Memory B cell (primary cell): ENCODE measurements at places on chromosomes 6 and 20.
A peak's percentile ranks its signal among the peaks of the same experiment; 100 is the strongest.

DNA sequence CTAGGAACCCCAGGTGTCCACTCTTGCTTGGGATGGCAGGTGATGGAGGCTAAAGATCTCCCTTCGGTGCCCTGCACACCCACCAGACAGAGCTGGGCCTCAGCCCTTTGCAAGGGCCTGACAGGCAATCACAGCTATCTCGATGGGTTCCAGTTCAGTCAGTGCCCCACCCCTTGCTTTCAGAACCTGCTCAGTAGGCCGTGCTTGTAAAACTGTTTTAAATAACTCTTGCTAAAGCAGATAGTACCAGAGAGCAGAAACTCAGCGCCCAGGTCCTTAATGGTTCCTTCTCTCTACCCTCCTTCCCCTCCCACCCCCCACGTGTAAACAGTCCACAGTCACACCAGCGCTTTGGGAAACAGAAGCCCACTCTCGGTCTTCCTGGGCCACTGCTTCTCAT is 39.2 kb downstream of the C6orf132 start:
- DNase-seq = no peak
- no peaks in the 10 kb centered on the region for H3K36me3 ChIP-seq
- peaks cover 17% of the 10 kb centered on the region for H3K27me3 ChIP-seq
- peaks cover 4% of the 10 kb centered on the region for H3K4me1 ChIP-seq

GRCh38 chr6:19394051-19394450 is 443.1 kb upstream of the ID4 start:
- H3K36me3 ChIP-seq = no peaks in the 10 kb centered on the region
- no peaks in the 10 kb centered on the region for H3K4me1 ChIP-seq
- no peaks in the 10 kb centered on the region for H3K27me3 ChIP-seq
- no peak overlapping the region for H3K4me3 ChIP-seq
- no peak for DNase-seq

- DNase-seq = no peak
- H3K36me3 ChIP-seq = no peaks in the 10 kb centered on the region
- H3K27ac ChIP-seq = no peak overlapping the region
- no peaks in the 10 kb centered on the region for H3K27me3 ChIP-seq
- H3K4me3 ChIP-seq = no peak overlapping the region
These were observed 15.4 kb upstream of the BTBD3 start for GRCh38 chr20:11902285-11902697.

GRCh38 chr20:36744764-36745191 is 1.1 kb downstream of the NDRG3 start:
- no peak for DNase-seq
- H3K36me3 ChIP-seq = no peaks in the 10 kb centered on the region
- no peak overlapping the region for H3K27ac ChIP-seq
- peak overlapping the region; percentile 92 for H3K4me3 ChIP-seq

DNA sequence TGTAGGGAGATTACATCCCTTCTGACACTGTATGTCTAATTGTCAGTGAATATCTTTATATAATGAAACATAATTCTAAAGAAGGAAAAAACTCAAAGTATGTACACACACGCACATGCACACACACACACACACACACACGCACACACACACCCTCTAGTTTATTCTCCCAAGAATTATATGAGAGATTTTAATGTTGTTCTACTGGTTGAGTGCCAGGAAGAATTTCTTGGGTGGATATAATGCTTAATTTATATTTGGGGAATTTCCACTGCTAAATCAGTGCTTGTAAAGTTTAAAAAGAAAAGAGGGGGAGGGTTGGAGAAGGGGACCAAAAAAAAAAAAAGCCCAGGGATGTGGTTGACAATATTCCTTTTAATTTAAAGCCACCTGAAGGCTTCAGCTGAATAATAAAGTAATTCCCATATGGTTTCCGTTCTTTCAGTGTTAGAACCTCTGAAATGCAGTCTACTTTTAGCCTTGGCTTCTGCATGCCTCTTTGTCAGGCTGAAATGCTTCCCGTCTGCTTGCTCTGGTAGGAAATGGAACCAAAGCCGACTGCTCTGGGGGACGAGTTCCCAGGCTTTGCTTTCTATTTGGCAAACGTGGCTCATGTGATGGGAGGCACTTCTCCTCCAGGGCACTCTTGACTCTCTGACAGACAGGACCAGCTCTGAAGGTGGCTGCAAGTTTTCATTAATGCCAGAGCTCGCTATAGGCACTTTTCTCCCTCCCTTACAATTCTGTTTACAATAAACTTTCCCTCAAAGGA is 225.4 kb downstream of the PRL start:
- DNase-seq = no peak
- no peak overlapping the region for H3K27ac ChIP-seq
- no peaks in the 10 kb centered on the region for H3K4me1 ChIP-seq
- no peaks in the 10 kb centered on the region for H3K27me3 ChIP-seq
- H3K4me3 ChIP-seq = no peak overlapping the region

GRCh38 chr6:7882505-7883257 is 27.9 kb downstream of the TXNDC5 start:
- H3K27me3 ChIP-seq = no peaks in the 10 kb centered on the region
- H3K36me3 ChIP-seq = peaks cover 57% of the 10 kb centered on the region
- peaks cover 1% of the 10 kb centered on the region for H3K4me1 ChIP-seq
- no peak overlapping the region for H3K27ac ChIP-seq

GRCh38 chr6:110799655-110800054 is 15.6 kb downstream of the CDK19 start:
- peaks cover 25% of the 10 kb centered on the region for H3K4me1 ChIP-seq
- H3K27ac ChIP-seq = no peak overlapping the region
- H3K4me3 ChIP-seq = no peak overlapping the region
- peaks cover 9% of the 10 kb centered on the region for H3K36me3 ChIP-seq
- no peak for DNase-seq
- H3K27me3 ChIP-seq = no peaks in the 10 kb centered on the region

DNA sequence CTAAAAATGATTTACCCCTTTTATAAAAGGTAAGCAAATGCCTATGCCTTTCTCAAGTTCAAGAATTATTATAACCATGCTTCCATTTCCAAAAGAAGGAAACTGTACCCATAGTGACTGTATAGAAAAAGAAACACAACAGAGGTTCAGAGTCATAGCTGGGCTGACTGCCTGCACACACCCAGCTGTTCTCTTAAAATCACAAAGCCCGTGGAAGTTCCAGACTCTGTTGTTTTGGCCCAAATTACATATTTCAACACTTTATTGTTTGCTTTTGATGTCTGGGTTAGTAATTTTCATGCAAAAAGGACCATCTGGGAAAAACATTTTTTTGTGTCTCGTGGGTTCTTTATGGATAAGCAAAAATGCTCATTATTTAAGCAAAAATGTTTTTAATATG is 99.2 kb downstream of the LCA5 start:
- H3K4me1 ChIP-seq = no peaks in the 10 kb centered on the region
- H3K36me3 ChIP-seq = no peaks in the 10 kb centered on the region
- no peak for DNase-seq
- no peak overlapping the region for H3K4me3 ChIP-seq
- no peaks in the 10 kb centered on the region for H3K27me3 ChIP-seq

- no peak overlapping the region for H3K4me3 ChIP-seq
- peaks cover 13% of the 10 kb centered on the region for H3K27me3 ChIP-seq
- H3K36me3 ChIP-seq = no peaks in the 10 kb centered on the region
- peaks cover 3% of the 10 kb centered on the region for H3K4me1 ChIP-seq
- H3K27ac ChIP-seq = no peak overlapping the region
These were observed 43.3 kb downstream of the SLC2A10 start for GRCh38 chr20:46752728-46753127.

- no peak for DNase-seq
- peaks cover 34% of the 10 kb centered on the region for H3K4me1 ChIP-seq
- H3K4me3 ChIP-seq = no peak overlapping the region
- H3K27ac ChIP-seq = no peak overlapping the region
- no peaks in the 10 kb centered on the region for H3K27me3 ChIP-seq
- H3K36me3 ChIP-seq = peaks cover 1% of the 10 kb centered on the region
These were observed 120.7 kb downstream of the ZFAND3 start for GRCh38 chr6:37940074-37940847.

DNA sequence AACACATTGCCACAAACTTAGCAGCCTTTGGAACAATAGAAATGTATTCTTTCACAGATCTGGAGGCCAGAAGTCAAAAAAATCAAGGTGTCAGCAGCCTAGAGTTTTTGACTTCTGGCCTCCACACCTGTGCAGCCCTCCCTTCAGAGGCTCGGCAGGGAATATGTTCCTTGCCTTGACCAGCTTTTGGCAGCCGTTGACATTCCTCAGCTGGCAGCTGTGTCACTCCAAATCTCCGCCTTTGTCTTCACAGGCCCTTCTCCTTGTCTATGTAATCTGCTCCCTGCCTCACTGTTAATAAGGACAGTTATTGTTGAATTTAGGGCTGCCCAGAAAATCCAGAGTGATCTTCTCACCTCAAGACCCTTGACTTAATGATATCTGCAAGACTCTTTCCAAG is 17.2 kb upstream of the AHI1 start:
- no peaks in the 10 kb centered on the region for H3K4me1 ChIP-seq
- H3K27ac ChIP-seq = no peak overlapping the region
- DNase-seq = no peak

DNA sequence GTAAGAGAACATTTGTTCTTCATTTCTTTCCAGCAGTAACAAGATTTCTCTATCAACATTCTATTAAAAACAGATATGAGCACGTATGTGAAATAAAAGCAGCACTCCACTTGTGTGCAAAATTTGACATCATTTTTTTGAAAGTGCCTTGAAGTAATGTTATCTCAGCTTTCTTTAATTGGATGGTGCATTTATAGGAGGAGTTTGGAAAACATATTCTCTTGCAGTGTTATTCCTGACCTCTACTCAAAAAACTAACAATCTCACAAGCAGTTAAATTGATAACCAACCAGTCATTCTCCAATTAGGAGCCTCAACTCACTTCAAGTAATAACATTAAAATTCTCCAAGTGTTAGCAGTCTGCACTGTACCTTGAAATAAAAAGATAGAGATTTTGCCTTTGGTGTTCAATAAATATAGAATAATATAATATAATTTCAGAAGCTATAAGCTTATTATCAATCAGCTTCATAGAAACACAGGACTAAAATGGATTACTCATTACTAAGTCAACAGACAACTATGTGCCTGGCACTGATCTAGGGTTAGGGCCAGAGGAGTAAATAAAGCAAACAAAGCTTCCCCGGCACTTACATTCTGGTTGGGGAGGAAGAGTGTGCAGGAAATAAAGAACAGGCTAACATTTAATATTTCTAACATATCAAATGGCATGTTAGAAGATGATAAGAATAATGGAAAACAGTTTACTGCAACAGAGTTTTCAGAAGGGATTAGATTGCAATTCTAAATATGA is 149.0 kb upstream of the SGK1 start:
- no peak for DNase-seq
- H3K36me3 ChIP-seq = no peaks in the 10 kb centered on the region
- no peaks in the 10 kb centered on the region for H3K27me3 ChIP-seq
- peaks cover 10% of the 10 kb centered on the region for H3K4me1 ChIP-seq

DNA sequence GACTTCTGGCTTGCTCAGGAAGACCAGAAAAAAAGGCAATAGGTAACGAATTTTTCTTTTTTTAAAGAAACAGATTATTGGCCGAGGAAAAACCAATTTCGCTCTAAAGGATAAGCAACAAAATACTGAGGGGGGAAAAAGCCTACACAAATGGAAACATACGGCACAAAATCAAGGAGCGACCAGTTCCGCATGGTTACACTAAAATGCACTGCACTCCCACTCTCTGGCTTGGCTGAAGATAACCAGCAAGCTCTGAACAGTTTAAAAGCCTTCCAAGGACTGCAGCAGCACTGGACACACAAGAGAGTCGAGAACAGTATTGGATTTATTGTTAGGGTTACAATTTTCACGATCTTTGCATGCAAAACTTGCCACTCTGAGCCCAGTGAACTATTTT is 881 bp upstream of the MAP7 start:
- peaks cover 14% of the 10 kb centered on the region for H3K27me3 ChIP-seq
- H3K36me3 ChIP-seq = peaks cover 2% of the 10 kb centered on the region
- H3K4me1 ChIP-seq = no peaks in the 10 kb centered on the region
- peak overlapping the region; percentile 48 for H3K4me3 ChIP-seq
- H3K27ac ChIP-seq = no peak overlapping the region
- DNase-seq = no peak

DNA sequence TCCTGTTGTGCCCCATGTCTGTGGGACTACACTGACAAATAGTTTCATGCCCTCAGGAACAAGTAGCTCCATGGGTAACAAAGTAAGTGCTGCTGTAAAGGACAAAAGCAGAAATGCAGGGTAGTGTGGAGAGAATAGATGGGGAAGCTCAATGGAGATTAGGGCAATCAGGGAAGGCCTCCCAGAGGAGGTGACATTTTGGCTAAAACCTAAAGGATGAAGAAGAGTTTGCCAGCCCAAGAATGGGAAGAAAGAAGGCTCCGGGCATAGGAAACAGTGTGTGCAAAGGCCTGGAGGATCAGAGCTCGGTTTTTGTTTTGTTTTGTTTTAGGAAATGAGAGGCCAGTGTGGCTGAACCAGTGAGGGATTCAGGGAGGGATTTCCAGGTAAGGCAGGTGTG is 43.6 kb upstream of the FAM83D start:
- peak overlapping the region; percentile 84 for H3K27ac ChIP-seq
- peak overlapping the region; percentile 69 for H3K4me3 ChIP-seq
- peaks cover 15% of the 10 kb centered on the region for H3K36me3 ChIP-seq

DNA sequence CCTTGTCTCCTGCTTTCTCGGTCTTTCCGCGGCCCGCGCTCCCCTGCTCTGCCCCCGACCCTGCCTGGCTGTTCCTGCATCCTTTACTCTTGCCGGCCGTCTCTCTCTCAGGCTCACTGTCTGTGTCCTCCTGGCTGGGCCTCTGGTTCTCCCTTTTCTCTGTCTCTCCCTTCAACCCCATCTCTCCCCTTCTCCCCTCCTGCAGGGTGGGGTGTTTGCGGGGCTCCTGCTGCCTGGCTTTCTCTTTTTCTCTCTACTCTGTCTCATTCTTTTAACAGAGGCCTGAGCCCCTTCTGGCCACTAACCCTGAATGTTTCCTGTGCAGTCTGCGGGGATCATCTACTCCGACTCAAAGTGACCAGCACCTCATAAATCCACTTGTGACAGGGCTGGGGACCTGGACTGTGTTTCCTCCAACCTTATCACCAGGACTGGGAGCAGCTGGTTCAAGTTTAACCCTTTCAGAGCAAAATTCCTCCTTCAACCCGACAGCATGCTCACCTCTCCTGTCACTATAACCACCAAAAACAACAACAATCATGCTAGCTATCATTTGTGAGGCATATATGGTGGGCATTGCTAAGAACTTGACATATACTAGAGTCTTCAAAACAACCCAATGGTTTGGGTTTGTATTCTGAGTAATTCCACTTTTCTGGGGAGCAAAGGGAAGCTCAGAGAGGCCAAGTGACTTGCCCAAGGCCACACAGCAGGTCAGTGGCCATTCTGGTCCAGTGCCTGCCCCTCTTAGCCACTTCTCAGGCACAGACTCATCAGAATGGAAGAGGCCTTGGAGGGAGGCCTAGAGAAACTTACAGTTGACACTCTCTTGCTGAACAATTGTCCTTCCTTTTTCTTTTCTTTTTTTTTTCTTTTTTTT is 811 bp upstream of the RSPO4 start:
- no peak for DNase-seq
- H3K4me3 ChIP-seq = peak overlapping the region; percentile 47
- peaks cover 11% of the 10 kb centered on the region for H3K4me1 ChIP-seq
- peaks cover 3% of the 10 kb centered on the region for H3K36me3 ChIP-seq
- H3K27ac ChIP-seq = no peak overlapping the region

DNA sequence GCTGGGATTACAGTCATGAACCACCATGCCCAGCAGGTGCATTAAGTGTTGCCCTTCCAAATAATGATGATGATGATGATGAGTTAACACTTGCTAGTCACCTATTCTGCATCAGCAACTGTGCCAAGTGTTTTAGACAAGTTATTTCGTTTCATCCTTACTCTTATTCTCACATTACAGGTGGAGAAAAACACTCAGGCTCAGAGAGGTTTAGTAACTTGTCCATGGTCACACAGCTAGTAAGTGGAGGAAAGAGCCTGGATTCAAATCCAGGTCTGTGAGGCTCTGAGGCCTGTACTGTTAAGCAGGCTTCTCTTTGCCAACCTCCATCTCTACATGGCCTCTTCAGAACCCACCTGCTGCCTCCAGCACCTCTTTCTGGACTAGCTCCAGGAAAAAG is 70.8 kb downstream of the MDGA1 start:
- peaks cover 34% of the 10 kb centered on the region for H3K4me1 ChIP-seq
- H3K27me3 ChIP-seq = peaks cover 3% of the 10 kb centered on the region
- no peak overlapping the region for H3K4me3 ChIP-seq
- no peak overlapping the region for H3K27ac ChIP-seq
